ENCODE measurements at places on chromosomes 11 and 22. TPM values are rescaled to one million over a fixed set of nuclear protein-coding genes. Genes with fewer than 3 reads are reported as not detected.

DNA sequence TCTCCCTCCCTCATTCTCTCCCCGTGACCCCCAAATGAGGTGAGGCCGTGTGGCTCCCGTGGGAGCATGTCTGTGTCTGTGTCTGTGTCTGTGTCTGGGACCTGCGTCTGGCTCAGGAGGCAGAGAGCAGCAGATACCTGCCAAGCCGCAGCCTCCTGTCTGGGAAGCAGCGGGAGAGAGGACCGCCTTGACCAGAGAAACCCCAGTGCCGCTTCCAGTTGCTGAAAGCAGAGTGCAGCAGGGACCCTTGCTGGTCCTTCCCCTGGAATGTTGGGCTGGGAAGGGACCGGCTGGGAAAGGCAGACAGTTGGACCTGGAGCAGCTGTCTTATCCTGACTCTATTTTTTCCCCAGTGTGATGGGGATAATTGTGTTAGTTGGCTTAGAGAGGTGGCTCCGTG, 525 bp downstream of the CSDC2 start:
- DNase-seq: no peak

The RFPL1 gene
- not detected for total RNA-seq

The EHD1 gene
- total RNA-seq: 81.4 TPM

GRCh38 chr22:21916309-21916918, 36.2 kb downstream of the PPM1F start:
- DNase-seq: no peak

DNA sequence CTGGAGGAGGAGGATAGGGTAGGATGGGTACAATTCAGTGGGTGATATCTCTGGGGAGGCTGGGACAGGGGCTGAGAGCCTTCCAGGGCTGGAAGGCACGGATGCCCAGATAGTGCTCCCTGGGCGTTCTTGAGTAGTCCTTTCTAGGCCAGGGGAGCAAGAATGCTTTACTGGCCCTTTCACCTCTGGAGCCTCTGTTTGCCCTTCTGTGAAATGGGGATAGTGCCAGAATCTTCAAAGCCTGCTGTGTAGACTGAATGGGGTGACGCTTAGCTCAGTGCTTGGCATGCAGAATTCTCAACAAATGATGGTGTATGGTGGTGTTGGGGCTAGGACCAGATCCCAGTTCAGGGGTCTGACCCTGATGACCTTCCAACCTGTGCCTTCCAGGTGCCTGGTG, 7.7 kb downstream of the MTFP1 start:
- DNase-seq: no peak

Measured in A172 (cell line).